ENCODE measurements at places on chromosomes 11 and 22. TPM values are rescaled to one million over a fixed set of nuclear protein-coding genes. Genes with fewer than 3 reads are reported as not detected.

The KRTAP5-2 gene
- polyA plus RNA-seq: 0.04 TPM

The WNT11 gene
- polyA plus RNA-seq: 5.3 TPM

The DDI1 gene
- polyA plus RNA-seq: not detected

The PLEKHB1 gene
- polyA plus RNA-seq: 0.71 TPM

The TRPM5 gene
- polyA plus RNA-seq: not detected

The GRAP2 gene
- polyA plus RNA-seq: 1.0 TPM

The CALCA gene
- polyA plus RNA-seq: not detected

The NOX4 gene
- polyA plus RNA-seq: 4.0 TPM

The TMEM191B gene
- not detected for polyA plus RNA-seq

The CABP4 gene
- polyA plus RNA-seq: 0.39 TPM

The FIBIN gene
- 5.1 TPM for polyA plus RNA-seq

The SYT13 gene
- 0.67 TPM for polyA plus RNA-seq

The DDX6 gene
- polyA plus RNA-seq: 23.9 TPM

The PRR33 gene
- 0.09 TPM for polyA plus RNA-seq

The NUP160 gene
- polyA plus RNA-seq: 16.5 TPM

The AHNAK gene
- polyA plus RNA-seq: 113 TPM

The DNHD1 gene
- polyA plus RNA-seq: 13.8 TPM

The TPBGL gene
- polyA plus RNA-seq: 0.07 TPM

The GGT1 gene
- 0.94 TPM for polyA plus RNA-seq

The APOL4 gene
- polyA plus RNA-seq: 3.6 TPM

The NLRP6 gene
- polyA plus RNA-seq: 0.09 TPM

The LRRC56 gene
- polyA plus RNA-seq: 0.37 TPM

The AIP gene
- polyA plus RNA-seq: 74.8 TPM

The SAA2 gene
- not detected for polyA plus RNA-seq

The ZP1 gene
- 0.51 TPM for polyA plus RNA-seq

The NXPE2 gene
- polyA plus RNA-seq: 0.04 TPM

The MAPK1 gene
- 8.3 TPM for polyA plus RNA-seq

The SLC17A6 gene
- not detected for polyA plus RNA-seq

The NAGA gene
- 13.0 TPM for polyA plus RNA-seq

The RBMXL2 gene
- not detected for polyA plus RNA-seq

The OR51B2 gene
- not detected for polyA plus RNA-seq

The ACAD8 gene
- polyA plus RNA-seq: 21.6 TPM

The SYCE3 gene
- not detected for polyA plus RNA-seq

The SCO2 gene
- not detected for polyA plus RNA-seq

The KCNJ1 gene
- polyA plus RNA-seq: 0.01 TPM

The NPTXR gene
- polyA plus RNA-seq: 8.6 TPM

The HBG1 gene
- polyA plus RNA-seq: not detected

The RNF169 gene
- polyA plus RNA-seq: 2.3 TPM

The XKR3 gene
- polyA plus RNA-seq: not detected

The LMO2 gene
- 14.0 TPM for polyA plus RNA-seq

The MFRP gene
- 0.04 TPM for polyA plus RNA-seq

The SLC5A4 gene
- polyA plus RNA-seq: 0.29 TPM

The P2RY2 gene
- polyA plus RNA-seq: 7.1 TPM

The B3GAT1 gene
- 0.04 TPM for polyA plus RNA-seq

The SLC22A8 gene
- polyA plus RNA-seq: not detected

The SLC22A6 gene
- not detected for polyA plus RNA-seq

The SCGB1D2 gene
- 0.64 TPM for polyA plus RNA-seq

The ARHGAP32 gene
- 1.0 TPM for polyA plus RNA-seq

Data from heart right ventricle (tissue), 16 donors.